ENCODE measurements at places on chromosomes 5 and 9.

GRCh38 chr5:57902095-57902494, 419.5 kb upstream of the ACTBL2 start:
- DNase-seq: no peak

DNA sequence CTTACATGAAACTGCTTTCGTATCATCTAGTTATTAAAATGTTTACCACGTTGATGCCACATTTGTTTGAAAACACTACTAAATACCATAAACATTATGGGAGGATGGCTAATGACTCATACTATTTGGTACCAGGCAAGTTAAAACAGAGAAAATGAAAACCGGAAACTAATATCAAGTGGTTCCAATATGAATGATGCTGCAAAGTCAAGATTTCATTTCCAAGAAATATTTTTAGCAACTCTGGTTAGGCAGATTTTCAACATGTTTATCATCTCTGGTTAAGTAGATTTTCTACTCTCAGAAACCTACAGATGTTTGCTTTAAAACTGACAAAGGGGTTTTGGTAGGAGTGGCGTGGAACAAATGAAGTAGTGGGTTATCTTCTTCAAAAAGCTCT, 4.9 kb upstream of the F2R start:
- no peak for DNase-seq

GRCh38 chr9:27198190-27198589, 89.2 kb downstream of the TEK start:
- DNase-seq: no peak

- DNase-seq: no peak
Measured at GRCh38 chr5:78587775-78588291, 60.7 kb downstream of the LHFPL2 start.

DNA sequence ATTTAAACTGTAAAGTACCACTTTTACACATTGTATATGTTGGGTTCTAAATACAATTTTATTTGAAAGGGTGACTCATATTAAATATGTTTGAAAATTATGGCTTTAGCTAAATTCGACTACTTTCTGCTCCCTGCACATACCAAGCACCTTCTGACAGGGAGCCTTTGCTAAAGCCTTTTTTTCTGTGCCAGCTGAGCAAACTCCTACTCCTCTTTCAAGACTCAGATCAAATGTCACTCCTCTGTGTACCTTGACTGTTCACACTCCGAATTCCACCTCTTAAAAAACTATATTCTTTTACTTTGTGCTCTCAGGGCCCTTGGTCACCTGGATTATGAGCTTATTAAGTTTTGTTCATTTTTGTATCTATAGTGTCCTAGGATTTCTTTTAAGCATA, 6.5 kb upstream of the OXCT1 start:
- DNase-seq: no peak

DNA sequence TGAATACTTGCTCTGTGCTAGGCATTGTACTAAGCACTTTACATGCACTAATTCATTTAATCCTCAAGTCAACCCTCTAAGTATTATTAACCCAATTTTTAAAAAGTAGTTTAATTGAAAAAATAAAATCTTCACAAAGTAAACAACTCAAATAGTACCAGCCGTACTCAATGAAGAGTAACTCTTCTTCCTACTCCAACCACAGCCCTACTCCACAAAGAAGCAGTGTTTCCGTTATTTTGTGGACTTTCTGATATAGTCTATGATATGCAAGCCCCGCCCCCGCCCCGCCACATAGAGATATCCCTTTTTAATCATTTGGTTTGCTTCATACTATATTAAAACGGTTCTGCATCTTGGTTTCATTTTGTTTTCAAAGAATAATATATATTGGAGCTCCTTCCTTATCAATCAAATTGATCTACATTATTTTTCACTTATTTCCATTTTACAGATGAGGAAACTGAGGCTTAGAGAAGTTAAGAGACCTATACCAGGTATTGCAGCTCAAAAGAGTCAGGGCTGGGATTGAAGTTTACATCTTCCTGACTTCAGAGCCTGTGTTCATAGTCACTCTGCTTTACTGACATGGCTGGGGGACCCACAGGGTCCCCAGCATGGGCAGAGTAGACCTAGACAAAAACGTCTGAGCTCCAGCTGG, 78.6 kb downstream of the PCDH1 start:
- DNase-seq: no peak

DNA sequence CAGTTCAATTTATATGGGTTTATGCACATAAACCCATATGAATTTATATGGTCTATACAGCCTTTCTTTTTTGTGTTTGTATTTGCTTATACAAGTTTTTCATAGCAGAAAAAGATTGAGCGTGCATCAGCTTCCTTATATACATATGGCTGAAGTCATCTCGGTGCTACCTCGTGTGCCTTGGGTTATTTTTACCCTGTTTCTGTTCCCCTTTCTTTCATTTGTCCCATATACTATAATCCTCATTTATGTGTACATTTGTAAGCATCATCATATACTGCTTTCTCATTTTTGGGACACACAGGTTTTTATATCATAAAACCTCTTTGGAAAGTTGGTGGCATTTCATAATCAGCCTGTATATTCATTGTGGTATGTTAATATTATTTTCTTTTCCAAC, 107.8 kb upstream of the ADAMTSL1 start:
- DNase-seq: no peak

DNA sequence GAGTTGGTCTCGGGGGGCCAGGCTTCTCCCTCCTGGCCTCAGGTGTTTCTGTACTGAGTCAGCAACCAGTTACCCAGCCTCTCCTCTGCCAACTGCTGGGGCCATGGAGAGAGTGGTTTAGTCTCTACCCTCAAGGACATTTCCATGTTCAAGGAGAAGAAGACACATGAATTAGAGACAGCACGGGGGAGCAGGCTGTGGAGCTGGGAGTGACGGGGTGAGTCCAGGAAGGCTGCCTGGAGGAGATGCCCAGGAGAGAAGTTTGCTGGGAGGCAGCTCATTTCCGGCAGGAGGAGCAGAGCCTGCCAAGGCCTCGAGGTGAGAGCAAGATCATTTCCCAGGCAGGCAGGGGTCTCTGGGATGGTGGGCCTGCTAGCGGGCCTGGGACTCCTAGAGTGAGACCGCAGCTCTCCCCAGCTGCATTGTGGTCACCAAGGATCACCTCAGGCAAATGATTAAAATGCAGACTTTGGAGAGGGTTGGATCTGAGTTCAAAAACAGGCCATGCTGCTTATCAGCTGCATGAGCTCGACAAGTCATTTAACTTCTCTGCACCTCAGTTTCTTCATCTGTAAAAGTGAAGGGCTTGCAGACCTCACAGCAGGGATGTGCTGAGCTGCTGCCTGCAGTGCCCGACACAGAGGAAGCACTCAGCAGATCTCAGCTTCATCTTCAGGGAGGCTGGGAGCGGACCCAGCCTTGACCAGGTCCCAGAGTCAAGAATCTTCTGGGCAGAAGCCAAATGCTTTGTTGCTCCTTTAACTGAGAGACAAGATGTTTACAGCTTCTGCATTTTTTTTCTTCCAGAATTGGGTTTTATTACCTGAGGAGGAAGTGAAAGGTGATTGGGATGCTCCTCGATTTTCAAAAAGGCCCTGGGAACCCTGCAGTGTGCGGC, 35.2 kb downstream of the NEK6 start:
- DNase-seq: no peak

DNA sequence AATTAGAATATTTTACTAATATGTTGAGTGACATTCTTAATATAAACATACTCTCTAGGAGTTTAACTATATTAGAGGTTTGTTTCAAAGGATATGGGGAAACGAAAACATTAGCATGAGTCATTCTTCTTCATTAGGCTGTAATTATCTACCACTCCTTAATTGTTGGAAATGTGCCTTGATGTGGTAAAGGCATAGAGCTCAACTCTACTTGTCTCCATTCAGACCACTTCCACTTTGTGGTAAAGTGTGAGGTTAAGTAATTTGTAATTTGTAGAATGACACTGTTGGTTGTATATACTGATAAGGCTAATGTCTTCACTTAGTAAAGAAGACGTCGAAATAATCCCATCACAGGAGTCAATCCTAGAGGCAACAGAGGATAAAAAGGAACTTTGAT, 58.1 kb downstream of the HAPLN1 start:
- no peak for DNase-seq

DNA sequence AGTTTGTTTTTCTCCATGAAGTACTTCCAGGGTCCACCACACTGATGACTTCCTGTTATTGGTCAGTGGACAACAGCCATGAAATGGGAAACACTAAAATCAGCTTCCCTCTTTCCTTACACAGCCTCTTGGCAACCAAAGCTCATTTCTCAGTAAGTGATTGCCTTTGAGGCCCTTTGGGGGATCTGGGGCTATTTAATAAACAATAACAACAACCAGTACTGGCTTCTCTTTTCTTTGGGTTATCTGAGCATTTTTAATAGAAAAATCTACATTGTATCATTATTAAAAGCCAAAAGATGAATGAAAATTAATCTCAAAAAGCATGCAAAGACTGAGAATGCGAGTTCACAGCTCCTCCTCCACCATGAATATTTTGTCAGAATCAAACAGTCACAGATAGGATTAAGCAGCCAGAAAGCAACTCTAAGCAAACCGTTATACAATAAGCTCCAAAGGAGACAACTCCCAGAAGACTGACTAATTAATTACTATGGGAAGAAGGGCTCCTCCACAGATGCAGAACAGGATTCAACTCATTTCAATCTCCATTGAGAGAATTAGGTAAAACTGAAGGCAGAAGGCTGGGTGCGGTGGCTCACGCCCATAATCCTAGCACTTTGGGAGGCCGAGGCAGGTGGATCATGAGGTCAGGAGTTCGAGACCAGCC, 68.3 kb downstream of the SERINC5 start:
- DNase-seq: no peak

- no peak for DNase-seq
Measured at GRCh38 chr9:132873403-132873802, 4.7 kb downstream of the AK8 start.

GRCh38 chr5:15483351-15484097, 16.5 kb upstream of the FBXL7 start:
- no peak for DNase-seq

DNA sequence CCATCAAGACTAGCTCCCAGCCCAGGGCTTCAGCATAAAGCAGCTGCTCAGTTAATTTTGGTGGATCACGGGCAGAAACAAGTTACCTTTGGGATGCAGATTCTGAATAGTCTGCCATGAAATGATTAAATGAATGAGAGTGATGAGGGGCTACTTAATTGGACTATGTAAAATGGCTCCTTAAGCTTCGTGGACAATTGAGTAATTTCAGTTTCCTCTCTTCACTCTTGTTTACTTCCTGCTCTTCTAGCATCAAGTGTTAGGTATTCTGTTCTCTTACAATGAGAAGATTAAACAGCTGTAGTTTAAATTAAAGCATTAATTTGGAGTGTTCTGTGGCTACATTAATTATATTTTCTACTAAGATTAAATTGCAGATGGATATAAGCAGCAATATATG, 28.1 kb downstream of the PIK3R1 start:
- DNase-seq: no peak

- DNase-seq: no peak
Measured at GRCh38 chr5:177537389-177538361, 16.7 kb downstream of the FAM193B start.

DNA sequence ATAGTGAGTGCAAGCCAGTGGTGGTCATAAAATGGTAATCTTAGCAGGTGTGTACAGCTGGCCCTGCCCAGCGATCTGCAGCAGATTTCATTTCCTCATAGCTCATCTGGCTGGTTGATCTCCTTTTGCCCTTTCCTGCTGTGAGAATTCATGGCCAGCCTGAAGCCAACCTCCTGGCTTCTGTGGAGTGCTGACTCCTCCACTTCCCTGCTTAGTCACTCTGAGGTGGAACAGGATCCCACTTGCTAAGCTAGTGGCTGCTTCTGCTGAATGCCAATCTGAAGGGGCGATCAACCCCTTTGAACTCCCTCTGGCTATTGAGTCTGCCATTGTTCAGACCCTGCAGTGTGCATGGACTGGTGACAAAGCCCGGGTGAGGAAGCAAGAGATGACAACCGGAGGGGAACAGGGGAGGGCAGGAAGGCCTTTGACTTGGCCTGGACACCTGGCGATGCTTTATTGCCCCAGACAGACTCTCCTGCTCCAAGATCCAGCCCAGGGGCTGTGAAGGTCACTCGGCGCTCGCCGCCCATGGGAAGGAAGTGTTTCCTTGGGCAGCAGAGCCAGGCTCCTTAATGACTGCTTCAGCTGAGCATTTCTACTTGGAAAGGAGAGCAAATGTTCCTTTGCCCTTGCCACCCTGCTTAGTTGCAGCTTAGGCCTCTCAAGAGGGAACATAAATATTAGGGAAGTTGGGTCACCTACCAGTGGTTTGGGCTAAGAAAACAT, 341.1 kb downstream of the ZSWIM6 start:
- DNase-seq: no peak

GRCh38 chr5:57770039-57770438, 287.4 kb upstream of the ACTBL2 start:
- DNase-seq: no peak

DNA sequence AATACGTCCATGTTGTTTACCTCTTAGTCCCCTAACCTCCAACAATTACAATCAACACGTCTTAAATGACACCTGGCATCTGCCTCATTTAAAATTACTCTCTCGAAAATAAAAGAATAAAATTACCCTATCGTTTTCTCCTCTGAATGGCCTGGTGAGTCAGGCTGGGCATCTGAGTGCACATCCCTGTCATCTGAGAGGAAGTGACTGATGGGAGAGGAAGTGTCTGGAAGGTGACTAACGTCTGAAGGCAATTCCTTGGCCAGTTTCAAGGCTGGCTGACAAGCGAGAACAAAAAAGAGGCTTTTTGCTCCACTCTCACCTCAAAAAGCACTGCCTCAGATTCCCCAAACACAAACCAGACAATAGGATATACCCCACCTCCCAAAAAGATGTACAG, 57.7 kb downstream of the MAPKAP1 start:
- no peak for DNase-seq

DNA sequence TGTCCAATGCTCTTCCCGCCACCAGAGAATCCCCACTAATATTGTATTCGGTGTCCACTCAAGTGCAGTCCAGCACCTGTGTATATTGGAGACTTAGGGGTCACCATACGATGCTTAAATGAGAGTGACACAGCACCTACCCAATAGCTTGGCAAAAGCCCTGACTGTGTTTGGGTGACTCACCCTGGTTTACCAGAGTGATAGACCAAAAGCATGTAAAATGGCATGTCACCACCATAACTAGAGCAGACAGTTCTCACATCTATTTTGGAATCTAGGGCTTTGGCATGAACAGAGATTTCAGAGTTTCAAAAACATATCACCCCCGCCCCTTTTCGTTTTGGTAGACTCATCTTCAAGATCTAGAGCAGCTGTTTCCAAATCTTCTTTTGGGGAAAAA, 217.3 kb upstream of the RASEF start:
- no peak for DNase-seq

GRCh38 chr5:18496041-18496440, 861.8 kb downstream of the TAF11L14 start:
- DNase-seq: no peak

DNA sequence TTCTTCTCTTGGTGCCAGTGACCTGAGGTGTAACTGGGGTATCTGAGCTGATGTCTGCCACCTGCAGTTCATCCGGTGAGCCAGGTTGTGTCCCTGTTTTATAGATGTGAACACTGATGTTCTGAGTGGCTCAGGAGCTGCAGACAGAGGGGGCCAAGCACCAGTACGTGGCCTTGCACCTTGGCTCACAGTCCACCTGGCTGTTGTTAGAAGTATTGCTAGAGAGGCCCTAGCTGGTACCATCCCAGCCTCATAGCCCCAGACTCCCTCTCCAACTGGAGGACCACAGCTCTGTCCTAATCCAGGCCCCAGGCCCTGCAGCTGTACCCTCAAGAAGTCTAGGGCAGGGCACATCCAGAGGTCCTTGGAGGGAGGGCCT, 16.2 kb downstream of the PHF2 start:
- DNase-seq: no peak

Data from stimulated activated CD8-positive, alpha-beta memory T cell treated with anti-CD3 and anti-CD28 coated beads, Interleukin-7, amount 100 ng/mL, for 24 hours (primary cell).